OCI-LY7 (cell line): ENCODE measurements at places on chromosomes 12 and 14. TPM values are rescaled to one million over a fixed set of nuclear protein-coding genes. Genes with fewer than 3 reads are reported as not detected.

GRCh38 chr14:62053188-62053587 is 291.0 kb downstream of the SNAPC1 start:
- DNase-seq = no peak

Gene SRRM4
- not detected in 2 replicates for total RNA-seq

DNA sequence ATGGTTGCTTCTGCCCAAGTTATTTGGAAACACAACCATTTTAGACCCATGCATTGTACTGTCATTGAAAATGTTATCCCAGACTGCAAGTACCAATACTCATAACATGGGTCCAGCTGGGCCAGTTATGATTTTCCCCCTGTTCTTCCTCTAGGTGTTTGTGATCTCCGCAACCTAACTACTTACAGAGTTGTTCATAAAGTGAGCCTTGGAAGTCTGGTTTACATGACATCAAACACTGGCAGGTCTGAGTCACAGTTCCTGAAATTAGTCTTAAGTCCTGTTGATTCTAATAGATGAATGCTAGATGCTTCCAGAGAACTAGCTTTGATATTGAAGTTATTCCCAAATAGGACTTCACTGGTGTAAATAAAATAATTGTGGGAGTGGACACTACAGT is 487.0 kb downstream of the MED13L start:
- no peak for DNase-seq

- DNase-seq = no peak
These were observed 6.6 kb downstream of the P2RX7 start for GRCh38 chr12:121139286-121139685.

Gene PAH
- not detected in 2 replicates for total RNA-seq

Gene CYP46A1
- total RNA-seq = 10.8 and 11.0 TPM in 2 replicates
